ENCODE measurements at places on chromosomes 13 and 19. TPM values are rescaled to one million over a fixed set of nuclear protein-coding genes. Genes with fewer than 3 reads are reported as not detected.

The WDR62 gene
- total RNA-seq = 0.64 TPM

DNA sequence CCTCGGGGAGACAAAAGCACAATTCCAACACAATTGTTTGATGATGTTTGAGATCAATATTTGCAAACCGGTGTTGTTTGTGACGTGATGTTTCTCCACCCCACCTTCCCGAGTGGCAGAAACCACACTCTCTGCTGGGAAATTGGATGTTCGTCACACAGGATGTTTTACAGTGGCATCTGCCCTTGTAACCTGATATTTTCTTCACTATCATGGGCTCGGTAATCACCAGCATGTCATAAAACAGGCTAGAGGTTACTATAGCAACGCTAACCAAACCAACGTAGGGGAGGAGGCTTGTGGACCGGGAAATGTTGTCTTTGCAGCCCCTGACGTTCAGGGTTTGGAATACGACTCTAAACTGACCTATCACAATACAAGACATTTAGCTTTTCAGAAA lies 454.5 kb downstream of the IRS2 start:
- no peaks in the 10 kb centered on the region for H3K4me1 ChIP-seq
- DNase-seq = no peak
- no peak overlapping the region for H3K27ac ChIP-seq
- H3K4me3 ChIP-seq = no peak overlapping the region
- no peaks in the 10 kb centered on the region for H3K36me3 ChIP-seq

The PSPN gene
- total RNA-seq = 2.2 TPM

The ENOX1 gene
- 4.5 TPM for total RNA-seq

The KLHL26 gene
- 9.1 TPM for total RNA-seq

- no peak overlapping the region for H3K4me3 ChIP-seq
- no peak overlapping the region for H3K27ac ChIP-seq
- no peak for DNase-seq
- no peaks in the 10 kb centered on the region for H3K4me1 ChIP-seq
- no peaks in the 10 kb centered on the region for H3K36me3 ChIP-seq
- no peaks in the 10 kb centered on the region for H3K27me3 ChIP-seq
Observed at GRCh38 chr13:65868099-65868498, 1362.0 kb downstream of the PCDH9 start.

GRCh38 chr13:39313721-39314120 lies 275.5 kb downstream of the NHLRC3 start:
- H3K4me1 ChIP-seq = no peaks in the 10 kb centered on the region
- no peak overlapping the region for H3K27ac ChIP-seq
- no peaks in the 10 kb centered on the region for H3K36me3 ChIP-seq
- no peaks in the 10 kb centered on the region for H3K27me3 ChIP-seq
- no peak overlapping the region for H3K4me3 ChIP-seq
- no peak for DNase-seq

GRCh38 chr19:14400951-14401431 lies 18.1 kb downstream of the DDX39A start:
- no peak for DNase-seq
- no peak overlapping the region for H3K4me3 ChIP-seq
- H3K4me1 ChIP-seq = no peaks in the 10 kb centered on the region
- H3K27ac ChIP-seq = no peak overlapping the region
- no peaks in the 10 kb centered on the region for H3K36me3 ChIP-seq

All from prostate gland (tissue), 2 donors.